ENCODE measurements at places on chromosomes 6 and 20.

GRCh38 chr20:53513489-53514298, 79.9 kb downstream of the ZNF217 start:
- no peak overlapping the region for H3K4me3 ChIP-seq
- no peak overlapping the region for H3K27ac ChIP-seq
- H3K4me1 ChIP-seq, result no peaks in the 10 kb centered on the region
- no peaks in the 10 kb centered on the region for H3K36me3 ChIP-seq
- H3K27me3 ChIP-seq, result no peaks in the 10 kb centered on the region

- H3K4me3 ChIP-seq, result no peak overlapping the region
- no peak overlapping the region for H3K27ac ChIP-seq
- no peaks in the 10 kb centered on the region for H3K4me1 ChIP-seq
- no peak for DNase-seq
- H3K27me3 ChIP-seq, result no peaks in the 10 kb centered on the region
- H3K36me3 ChIP-seq, result no peaks in the 10 kb centered on the region
Measured at GRCh38 chr6:42108071-42108470, 34.3 kb downstream of the C6orf132 start.

DNA sequence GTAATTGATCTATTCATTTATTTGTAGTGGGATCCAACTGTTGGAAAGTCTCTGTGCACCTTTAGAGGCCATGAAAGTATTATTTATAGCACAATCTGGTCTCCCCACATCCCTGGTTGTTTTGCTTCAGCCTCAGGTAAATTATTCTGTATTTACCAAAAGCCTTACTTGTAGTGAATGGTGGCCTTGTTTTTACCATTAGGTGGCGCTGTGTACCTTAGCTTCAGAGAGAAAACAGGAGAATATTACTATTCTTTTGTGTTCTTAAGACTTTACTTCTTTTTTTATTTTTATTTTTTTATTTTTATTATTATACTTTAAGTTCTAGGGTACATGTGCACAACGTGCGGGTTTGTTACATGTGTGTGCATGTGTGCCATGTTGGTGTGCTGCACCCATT, 23.7 kb downstream of the PEX7 start:
- H3K4me1 ChIP-seq, result no peaks in the 10 kb centered on the region
- H3K27ac ChIP-seq, result no peak overlapping the region
- no peak overlapping the region for H3K4me3 ChIP-seq
- H3K36me3 ChIP-seq, result 0 out of 2 replicates have a peak, but pooled peaks cover 2% of the 10 kb centered on the region
- H3K27me3 ChIP-seq, result no peaks in the 10 kb centered on the region

DNA sequence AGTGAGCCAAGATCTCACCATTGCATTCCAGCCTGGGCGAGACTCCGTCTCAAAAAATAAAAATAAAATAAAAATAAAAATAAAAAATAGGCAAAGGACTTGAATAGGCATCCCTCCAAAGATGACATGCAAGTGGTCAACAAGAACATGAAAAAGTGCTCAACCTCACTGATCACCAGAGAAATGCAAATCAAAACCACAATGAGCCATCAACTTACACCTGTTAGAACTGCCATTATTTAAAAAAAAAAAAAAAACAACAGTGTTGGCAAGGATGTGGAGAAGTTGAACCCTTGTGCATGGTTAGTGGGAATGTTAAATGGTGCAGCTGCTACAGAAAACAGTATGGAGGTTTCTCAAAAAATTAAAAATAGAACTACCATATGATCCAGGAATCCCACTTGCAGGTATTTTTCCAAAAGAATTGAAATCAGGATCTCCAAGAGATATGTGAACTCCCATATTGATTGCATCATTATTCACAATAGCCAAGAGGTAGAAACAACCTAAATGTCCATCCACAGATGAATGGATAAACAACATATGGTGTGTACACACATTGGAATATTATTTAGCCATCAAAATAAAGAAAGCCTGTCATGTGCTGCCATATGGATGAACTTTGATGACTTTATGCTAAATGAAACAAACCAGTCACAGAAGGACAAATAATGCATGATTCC, 2.8 kb downstream of the C20orf203 start:
- H3K27me3 ChIP-seq, result no peaks in the 10 kb centered on the region
- H3K4me1 ChIP-seq, result no peaks in the 10 kb centered on the region
- DNase-seq, result no peak
- H3K27ac ChIP-seq, result no peak overlapping the region

GRCh38 chr6:28720357-28721231, 194.9 kb downstream of the GPX5 start:
- H3K27ac ChIP-seq, result no peak overlapping the region
- H3K27me3 ChIP-seq, result no peaks in the 10 kb centered on the region
- no peak overlapping the region for H3K4me3 ChIP-seq
- no peak for DNase-seq
- H3K4me1 ChIP-seq, result no peaks in the 10 kb centered on the region

DNA sequence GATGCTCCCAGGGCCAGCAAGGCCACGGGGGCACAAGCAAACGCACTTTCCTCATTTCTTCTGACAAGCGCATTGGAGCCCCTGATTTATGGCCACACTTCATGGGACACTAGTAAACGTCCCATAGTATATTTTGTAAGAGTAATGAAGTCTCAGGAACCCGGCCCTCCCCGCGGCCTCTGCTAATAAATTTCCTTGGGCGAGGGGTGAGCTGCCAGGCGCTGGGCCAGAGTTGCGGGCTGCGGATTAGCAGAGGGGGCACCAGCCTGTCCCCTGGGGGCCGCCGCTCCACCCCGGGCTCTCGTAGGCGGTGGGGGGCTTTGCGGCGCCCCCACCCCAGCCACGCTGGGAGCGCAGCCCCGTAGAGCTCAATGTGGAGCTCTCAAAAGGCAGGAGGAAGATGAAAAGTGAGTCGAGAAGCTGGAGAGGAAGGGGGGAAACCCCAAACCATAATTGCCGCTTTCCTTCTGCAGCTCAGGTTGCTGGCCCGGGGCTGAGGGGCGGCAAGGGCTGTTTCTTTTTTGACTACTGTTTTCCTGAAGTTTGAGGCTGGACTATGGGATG, 173.6 kb downstream of the CDC5L start:
- no peak for DNase-seq
- H3K36me3 ChIP-seq, result no peaks in the 10 kb centered on the region
- peaks cover 14% of the 10 kb centered on the region for H3K4me1 ChIP-seq

DNA sequence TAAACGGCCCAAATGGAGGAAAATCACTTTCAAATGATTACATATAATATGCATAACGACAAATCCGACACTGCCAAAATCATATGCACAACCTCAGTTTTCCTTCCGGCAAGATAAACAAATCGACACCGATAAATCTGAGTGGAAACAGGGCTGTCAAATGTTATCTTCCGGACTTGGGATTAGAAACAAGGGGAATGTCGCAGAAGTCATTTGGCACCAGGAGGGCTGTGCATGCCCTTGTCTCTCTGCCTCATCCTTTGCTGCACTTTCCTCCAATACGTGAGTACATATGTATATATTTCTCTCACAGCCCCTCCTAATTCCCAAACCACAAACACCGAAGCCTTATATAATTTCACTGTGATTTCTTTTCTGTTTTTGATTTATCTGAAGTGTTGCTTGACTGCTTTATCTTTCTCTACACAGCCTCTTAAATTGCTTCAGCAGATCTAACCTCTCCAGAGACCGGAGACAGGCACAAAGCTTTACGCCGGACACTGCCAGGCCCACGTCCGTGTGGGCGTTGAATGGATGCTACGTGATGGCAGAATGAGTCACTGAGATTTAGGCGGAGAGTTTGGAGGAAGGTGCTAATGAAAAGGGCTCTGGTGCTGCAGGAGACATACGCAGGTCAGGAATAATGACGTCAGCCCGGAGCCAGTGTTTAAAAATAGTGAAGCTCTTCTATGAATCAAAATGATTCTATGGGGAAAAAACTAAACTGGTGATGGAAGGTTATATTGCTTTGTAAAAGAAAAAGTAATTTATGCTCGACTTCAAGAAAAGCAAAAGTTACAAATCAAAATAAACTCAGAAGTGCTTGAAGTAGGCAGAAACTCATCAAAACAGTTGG, 21.0 kb upstream of the PRELID3B start:
- H3K4me3 ChIP-seq, result no peak overlapping the region
- no peaks in the 10 kb centered on the region for H3K36me3 ChIP-seq
- peak; percentile 40 for DNase-seq
- H3K27me3 ChIP-seq, result peaks cover 24% of the 10 kb centered on the region
- 0 out of 2 replicates have a peak, but pooled peaks cover 5% of the 10 kb centered on the region for H3K4me1 ChIP-seq

GRCh38 chr20:21527908-21528307, 14.0 kb upstream of the NKX2-2 start:
- no peaks in the 10 kb centered on the region for H3K4me1 ChIP-seq
- H3K4me3 ChIP-seq, result no peak overlapping the region
- no peak for DNase-seq
- no peak overlapping the region for H3K27ac ChIP-seq
- H3K27me3 ChIP-seq, result peaks cover 39% of the 10 kb centered on the region

DNA sequence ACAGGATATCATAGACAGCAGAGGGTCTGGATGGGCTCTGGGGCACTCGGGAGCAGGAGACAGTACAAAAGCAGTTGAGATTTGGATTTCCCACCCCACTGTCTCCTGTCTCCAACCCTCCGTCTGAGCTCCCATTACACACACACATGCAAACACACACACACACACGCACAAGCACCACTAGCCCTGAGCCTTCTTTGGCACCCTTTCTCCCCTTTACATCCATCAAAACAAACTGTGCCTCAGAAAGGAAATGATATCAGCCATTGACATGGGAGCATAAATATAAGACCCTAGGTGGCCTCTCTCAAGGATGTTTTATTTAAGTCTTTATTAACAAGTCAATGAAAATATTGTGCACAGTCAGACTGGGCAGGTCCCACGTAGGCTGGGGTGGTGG, 17.5 kb downstream of the TTBK1 start:
- no peak overlapping the region for H3K4me3 ChIP-seq
- no peaks in the 10 kb centered on the region for H3K27me3 ChIP-seq
- no peaks in the 10 kb centered on the region for H3K4me1 ChIP-seq
- H3K27ac ChIP-seq, result no peak overlapping the region
- DNase-seq, result no peak
- no peaks in the 10 kb centered on the region for H3K36me3 ChIP-seq

- H3K27ac ChIP-seq, result no peak overlapping the region
- no peak for DNase-seq
- no peak overlapping the region for H3K4me3 ChIP-seq
- no peaks in the 10 kb centered on the region for H3K36me3 ChIP-seq
- H3K4me1 ChIP-seq, result no peaks in the 10 kb centered on the region
Measured at GRCh38 chr6:117329926-117330325, 64.6 kb downstream of the VGLL2 start.

DNA sequence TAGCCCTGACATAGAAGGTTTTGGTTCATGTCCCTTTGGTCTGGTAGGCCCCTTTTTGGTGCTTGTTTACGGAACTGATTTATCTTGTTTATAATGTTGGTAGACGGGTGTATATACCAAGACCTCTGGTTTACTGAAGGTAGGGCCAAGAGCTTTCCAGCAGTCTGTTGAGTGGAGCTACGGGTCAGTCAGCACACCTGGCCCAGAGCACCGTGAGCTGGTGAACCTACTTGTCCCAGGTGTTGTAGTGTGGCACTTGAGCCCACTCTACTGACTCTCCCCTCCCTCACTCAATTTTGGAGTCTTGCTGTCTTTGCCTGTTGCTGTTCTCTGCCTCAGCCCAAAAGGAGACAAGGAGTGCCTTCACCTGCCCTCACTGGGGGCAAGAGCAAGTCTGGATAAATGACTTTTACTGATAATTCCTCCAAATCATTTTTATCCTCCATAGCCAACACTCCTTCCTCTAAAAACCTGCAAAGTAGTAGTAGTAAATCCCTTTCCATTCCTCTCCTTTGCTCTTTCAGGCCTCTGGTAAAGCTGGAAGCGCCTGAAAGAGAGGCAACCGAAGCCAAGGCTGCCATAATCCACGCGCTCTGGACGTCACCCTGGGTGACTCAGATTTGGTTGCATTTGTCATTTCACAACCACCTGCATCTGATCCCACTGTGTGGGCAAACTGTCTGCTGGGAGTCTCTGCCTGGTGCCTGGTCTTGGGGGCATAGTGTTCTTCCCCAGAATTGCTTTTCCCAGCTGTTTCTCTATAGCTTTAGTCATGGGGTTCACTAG, 22.2 kb downstream of the RREB1 start:
- H3K4me1 ChIP-seq, result peaks cover 15% of the 10 kb centered on the region
- no peaks in the 10 kb centered on the region for H3K27me3 ChIP-seq
- peak overlapping the region; percentile 80 for H3K27ac ChIP-seq
- peak; percentile 96 for DNase-seq
- H3K36me3 ChIP-seq, result no peaks in the 10 kb centered on the region

- no peaks in the 10 kb centered on the region for H3K4me1 ChIP-seq
- H3K27ac ChIP-seq, result no peak overlapping the region
- peak; percentile 1 for DNase-seq
- no peaks in the 10 kb centered on the region for H3K27me3 ChIP-seq
- H3K36me3 ChIP-seq, result no peaks in the 10 kb centered on the region
- H3K4me3 ChIP-seq, result no peak overlapping the region
Measured at GRCh38 chr6:19210849-19211590, 626.1 kb upstream of the ID4 start.

- no peaks in the 10 kb centered on the region for H3K4me1 ChIP-seq
- no peaks in the 10 kb centered on the region for H3K36me3 ChIP-seq
- no peak for DNase-seq
- no peak overlapping the region for H3K27ac ChIP-seq
Measured at GRCh38 chr20:59624401-59624800, 20.1 kb downstream of the PHACTR3 start.

- H3K27me3 ChIP-seq, result peaks cover 47% of the 10 kb centered on the region
- no peaks in the 10 kb centered on the region for H3K4me1 ChIP-seq
- H3K36me3 ChIP-seq, result no peaks in the 10 kb centered on the region
- peak overlapping the region; percentile 55 for H3K4me3 ChIP-seq
- DNase-seq, result peak; percentile 26
Measured at GRCh38 chr6:44342052-44342451, 398 bp upstream of the SPATS1 start.

DNA sequence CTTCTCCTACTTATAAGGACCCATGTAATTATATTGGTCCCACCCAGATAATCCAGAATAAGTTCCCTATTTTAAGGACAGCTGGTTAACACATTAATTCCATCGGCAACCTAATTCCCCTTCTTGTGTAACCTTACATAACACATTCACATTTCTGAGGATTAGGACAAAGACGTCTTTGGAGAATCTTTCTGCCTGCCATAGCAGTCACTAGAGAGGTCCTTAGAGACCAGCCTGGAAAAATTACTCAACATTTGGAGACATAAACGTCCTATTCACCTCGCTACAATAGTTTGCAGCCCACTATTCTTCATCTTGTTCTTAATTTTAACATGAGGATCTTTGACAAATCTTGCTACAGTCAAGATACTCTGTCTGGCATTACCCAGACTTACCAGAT, 100.1 kb downstream of the MAFB start:
- no peak overlapping the region for H3K27ac ChIP-seq
- no peaks in the 10 kb centered on the region for H3K4me1 ChIP-seq
- H3K4me3 ChIP-seq, result no peak overlapping the region
- H3K36me3 ChIP-seq, result no peaks in the 10 kb centered on the region
- DNase-seq, result no peak
- peaks cover 13% of the 10 kb centered on the region for H3K27me3 ChIP-seq

- no peak for DNase-seq
Measured at GRCh38 chr6:105397987-105398386, 4.9 kb downstream of the PREP start.

GRCh38 chr6:142030115-142030619, 102.6 kb upstream of the GJE1 start:
- peak overlapping the region; percentile 63 for H3K4me3 ChIP-seq
- no peak overlapping the region for H3K27ac ChIP-seq
- H3K27me3 ChIP-seq, result no peaks in the 10 kb centered on the region
- H3K36me3 ChIP-seq, result no peaks in the 10 kb centered on the region
- H3K4me1 ChIP-seq, result no peaks in the 10 kb centered on the region
